ENCODE measurements at places on chromosomes 2 and 18.

DNA sequence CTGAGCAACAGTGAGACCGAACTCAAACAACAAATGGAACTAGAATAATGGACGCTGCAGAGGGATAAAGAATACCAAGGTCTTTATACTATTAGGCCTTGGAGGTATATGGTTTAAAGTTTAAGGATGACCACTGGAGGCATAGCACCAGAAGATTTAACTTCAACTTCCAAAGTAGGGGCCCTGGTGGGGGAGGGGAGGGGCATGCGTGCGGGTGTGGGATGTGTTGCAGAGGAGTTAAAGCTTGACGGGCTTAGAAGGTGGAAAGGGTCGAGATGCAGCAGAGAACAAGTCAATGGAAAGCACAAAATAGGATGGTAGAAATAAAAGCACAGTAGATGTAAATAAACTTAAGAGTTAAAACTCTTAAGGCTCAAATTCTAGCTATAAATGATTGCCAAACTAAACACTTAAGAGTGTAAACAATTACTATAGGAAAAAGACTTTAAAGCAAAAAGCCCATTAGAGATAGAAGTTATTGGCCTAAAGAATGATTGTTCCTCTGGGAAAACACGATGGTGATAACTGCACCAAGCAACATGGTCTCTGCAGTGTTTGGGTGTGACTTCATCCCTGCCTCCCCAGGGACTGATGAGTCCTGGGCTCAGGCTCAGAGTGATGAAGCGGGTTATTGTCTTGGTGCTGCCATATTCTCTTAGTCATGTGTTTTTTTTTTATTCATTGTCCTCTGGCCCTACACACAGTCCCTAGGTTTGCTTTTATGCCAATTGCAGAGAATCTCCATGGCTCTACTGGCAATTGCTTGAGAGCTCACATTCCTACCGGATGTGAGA, 13.0 kb downstream of the RRM2 start:
- DNase-seq, result no peak

DNA sequence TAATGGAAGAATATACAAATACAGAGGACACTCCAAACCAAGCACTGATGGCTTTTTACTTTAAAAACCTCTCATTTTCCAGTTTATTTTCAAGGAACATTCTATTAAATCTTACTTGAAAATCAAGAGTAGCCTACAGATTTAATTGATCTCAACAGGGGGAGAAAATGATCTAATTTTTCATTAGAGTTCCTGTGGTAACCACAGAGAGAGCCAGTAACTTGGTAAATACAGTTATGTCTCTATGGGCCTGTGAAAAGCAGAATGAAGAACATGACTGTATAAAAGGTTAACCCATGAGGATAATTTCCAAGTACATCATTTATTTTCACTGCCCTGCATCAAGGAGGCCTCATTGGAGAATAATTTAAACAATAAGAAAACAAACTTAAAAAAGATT, 39.8 kb upstream of the ITPRID2 start:
- no peak for DNase-seq

- DNase-seq, result no peak
These were observed 170.6 kb upstream of the SERPINE2 start for GRCh38 chr2:224209555-224210285.

DNA sequence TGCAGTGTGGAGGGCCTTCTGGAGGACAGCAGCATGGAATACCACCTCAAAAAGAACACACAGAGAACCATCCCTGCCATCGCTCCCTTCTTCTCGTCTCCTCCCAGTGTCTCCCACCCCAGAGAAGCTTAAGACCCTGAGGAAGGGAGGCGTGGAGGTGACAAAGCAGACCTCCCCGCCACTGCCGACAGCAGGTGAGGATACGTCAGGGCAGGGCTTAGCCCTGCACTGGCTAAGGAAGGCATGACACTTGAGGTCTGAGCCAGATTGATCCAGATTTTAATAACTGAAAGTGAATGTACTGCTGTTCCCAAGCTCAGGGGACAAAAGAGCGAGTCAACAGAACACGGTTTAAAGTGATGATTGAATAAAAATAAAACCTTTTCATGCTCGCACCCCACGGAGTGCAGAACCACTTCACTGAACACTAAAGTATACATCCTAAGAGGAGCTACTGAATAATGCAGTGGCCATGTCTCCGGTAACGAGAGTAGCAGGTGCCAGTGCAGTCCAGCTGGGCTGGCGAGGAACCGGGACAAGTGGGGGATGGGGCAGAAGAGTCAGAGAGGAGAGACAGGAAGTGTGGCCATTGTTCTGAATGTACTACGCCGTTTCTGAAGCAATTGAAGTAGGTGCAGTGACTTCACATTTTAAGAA, 391.0 kb downstream of the CDH2 start:
- DNase-seq, result no peak

DNA sequence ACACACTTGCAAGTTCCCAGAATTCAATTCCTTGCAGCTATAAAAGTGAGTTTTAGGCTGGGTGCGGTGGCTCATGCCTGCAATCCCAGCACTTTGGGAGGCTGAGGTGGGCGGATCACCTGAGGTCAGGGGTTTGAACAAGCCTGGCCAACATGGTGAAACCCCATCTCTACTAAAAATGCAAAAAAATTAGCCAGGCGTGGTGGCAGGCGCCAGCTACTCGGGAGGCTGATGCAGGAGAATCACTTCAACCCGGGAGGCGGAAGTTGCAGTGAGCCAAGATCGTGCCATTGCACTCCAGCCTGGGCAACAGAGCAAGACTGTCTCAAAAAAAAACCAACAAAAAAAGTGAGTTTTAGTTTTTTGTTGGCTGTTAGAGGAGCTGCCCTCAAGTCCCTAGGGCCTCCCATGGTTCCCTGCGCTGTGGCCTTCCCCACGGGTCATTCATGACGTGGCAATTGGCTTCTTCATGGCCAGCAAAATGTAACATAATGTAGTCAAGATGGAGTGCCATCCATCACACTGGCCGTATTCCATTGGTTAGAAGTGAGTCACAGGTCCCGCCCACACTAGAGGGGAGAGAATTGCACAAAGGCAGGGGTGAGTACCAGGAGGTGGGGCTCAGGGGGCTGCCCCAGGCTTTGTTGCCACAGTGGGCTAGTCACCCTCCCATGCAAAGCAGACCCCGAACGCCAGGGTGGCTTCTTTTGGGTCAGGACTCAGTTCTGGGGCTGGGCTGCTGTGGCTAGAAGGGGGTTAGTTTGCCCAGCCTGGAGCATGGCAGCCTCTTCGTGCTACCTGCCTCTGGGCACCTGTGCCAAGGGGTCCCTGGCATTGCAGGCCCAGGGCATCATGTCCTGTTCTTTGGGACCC, 37.7 kb upstream of the INHBB start:
- peak; percentile 18 for DNase-seq

DNA sequence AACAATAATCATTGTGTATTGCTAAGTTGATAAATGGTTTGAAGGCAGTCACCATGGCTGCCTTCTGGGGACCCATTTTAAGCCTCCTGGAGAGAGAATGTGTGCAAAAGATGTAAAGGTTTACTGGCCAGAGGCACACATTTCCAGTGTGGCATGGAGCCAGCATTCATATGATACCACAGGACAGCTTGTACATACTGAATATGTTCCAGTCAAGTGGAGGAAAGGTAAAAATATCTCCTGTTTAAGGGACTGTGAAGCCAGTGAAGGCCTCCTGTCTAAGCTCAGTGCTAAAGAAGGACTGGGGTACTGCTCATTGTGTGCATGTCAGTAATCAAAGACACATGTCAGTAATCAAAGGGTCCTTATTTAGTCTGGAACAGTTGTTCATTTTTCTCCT, 119.2 kb downstream of the BABAM2 start:
- no peak for DNase-seq

DNA sequence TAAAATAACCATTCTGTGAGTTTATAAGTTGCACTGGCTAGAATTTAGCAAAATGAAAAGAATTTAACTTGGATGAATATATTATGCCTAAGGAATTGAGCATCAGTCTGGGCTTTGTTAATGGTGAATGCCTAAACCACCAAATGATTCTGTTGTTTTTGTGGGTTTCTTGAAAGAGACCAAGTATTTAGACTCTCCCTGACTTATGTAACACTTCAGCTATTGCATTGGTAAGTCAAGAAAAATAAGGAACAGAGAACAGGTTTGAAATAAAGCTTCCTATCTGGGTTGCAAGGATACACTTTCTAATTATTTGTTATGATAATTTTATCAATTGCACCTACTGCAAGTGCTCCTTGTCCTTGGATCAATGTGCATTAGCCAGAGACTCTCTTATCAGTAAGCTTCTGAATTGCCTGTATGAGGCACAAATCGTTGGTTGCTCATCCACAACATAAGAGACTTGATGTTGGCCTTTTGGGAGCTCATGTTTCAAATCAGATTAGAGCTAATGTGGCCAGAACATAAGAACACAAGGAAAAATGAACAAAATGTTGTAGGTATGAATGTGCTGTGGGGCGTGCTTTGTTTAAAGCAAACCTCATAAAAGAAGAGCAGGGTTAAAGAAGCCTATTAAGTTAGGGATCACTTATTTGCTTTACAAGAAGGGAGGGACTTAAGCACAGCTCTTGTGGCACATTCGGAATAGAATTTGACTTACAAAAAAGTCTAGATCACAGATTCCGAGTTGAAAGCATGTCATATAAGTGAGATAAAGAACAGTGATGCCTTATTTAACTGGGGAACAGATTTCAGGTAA, 37.2 kb downstream of the PRKCE start:
- no peak for DNase-seq

GRCh38 chr18:54147439-54147838, 77.0 kb downstream of the MBD2 start:
- no peak for DNase-seq

GRCh38 chr2:71704688-71705087, 251.3 kb downstream of the DYSF start:
- DNase-seq, result no peak
